ENCODE measurements at places on chromosomes 11 and 22.

DNA sequence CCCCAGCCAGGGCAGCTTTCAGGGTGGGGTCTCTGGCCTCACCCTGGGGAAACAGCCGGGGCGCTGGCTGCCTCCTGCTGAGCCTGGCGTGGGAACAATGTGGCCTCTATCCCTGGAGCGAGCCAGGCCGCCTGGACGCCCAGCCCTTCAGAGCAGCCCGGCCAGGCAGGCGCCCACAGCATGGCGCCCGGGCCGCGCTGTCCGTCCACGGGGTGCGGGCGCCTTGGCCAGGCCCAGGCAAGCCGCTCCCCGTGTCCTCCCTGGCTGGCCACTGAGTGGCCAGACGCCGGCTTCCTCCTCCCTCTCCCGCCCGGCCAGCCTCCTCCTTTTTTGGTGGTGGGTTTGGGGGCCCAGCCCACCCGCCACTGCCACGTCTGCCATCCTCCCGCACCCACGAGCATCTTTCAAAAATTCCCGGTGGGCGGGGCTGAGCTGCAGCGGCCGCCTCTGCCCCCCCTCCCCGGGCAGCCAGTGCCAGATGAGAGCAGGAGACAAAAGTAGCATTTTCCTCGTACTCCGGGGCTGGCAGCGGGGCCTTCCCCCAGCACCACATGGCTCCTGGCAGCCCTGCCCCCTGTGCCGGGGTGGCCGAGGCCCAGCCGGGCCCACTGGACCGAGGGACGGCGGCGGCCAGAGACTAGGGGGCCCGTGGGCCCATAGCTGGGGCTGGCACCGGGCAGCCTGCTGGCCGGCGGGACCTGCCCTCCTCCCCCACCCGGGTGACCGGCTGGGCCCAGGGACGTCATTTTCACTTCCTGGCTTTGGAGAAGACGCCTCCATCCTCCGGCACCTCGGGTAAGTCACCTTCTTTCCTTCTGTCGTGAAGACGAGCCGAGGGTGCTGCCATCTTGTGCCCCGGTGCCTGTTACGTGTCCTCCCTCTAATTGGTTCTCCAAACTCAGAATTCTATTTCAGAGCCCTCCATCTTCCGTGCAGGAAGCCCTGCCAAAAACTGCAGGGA is 70.2 kb upstream of the PPARA start:
- no peak for DNase-seq

DNA sequence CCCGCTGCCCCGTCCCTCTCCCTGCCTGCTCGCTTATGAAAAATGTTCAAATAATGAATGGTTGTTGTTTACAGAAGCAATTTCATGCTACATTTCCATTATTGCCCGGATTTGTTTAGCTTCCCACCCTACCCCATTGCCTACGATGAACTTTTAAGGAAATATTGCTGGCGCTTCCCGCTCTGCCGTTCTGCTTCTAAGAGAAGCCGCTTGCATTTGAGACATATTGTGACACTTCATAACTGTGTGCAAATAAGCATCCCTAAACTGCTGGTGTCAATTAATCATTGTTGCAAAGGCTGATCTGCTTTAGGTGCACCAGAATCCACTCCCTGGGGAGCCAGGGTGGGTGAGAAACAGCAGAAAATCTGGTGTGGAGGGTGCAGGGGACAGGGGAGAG is 52.3 kb upstream of the LMO1 start:
- DNase-seq, result no peak

- no peak for DNase-seq
Observed at GRCh38 chr11:77075425-77075905, 8.7 kb downstream of the CAPN5 start.

DNA sequence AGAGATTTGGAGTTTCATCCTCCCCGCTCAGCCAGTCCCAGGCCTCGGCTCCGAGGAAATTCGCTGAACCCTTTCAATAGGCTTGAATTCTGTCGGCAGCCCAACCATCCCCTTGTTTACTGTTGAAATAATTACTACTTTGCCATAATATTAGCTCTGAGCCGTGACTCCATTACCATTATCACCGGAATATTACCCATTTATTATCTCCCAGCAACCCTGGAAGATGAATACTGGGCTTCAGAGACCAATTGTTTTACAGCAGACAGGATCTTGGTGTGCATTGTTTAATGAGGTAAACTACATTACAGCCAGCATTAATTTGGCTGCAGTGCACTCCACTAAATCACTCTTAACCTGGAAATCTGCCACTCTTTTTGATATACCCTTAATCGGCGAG is 867.4 kb downstream of the NTM start:
- DNase-seq, result no peak

DNA sequence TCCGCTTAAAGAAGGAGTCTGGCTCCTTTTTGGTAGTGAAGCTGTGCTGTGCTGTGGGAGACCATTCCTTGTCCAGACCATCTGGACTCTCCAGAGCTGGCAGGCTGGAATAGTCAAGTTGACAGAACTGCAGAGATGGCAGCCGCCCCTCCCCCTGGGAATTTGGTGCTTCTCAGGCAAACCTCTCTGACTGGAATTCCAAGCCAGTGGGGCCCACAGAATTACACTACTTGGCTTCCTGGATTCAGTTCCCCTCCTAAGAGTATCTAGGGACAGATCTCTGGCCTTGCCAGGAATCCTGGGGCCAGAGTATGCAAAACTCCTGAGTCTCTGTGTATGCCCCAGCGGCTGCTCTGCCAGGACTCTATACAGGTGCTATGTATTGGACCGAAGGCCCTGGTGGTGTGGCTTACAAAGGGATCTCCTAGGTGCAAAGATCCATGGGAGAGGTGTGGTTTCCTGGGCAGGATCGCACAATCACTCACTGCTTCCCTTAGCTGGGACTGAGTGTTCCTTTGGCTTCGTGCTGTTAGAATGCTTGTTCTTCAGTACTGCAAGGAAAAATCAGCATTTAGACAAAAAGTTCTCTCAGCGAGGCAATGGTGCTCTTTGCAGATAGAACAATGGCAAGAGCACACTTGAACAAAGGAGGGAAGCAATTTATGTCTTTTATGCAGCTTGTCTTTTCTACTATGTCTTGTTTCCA is 86.8 kb downstream of the PRMT3 start:
- no peak for DNase-seq

DNA sequence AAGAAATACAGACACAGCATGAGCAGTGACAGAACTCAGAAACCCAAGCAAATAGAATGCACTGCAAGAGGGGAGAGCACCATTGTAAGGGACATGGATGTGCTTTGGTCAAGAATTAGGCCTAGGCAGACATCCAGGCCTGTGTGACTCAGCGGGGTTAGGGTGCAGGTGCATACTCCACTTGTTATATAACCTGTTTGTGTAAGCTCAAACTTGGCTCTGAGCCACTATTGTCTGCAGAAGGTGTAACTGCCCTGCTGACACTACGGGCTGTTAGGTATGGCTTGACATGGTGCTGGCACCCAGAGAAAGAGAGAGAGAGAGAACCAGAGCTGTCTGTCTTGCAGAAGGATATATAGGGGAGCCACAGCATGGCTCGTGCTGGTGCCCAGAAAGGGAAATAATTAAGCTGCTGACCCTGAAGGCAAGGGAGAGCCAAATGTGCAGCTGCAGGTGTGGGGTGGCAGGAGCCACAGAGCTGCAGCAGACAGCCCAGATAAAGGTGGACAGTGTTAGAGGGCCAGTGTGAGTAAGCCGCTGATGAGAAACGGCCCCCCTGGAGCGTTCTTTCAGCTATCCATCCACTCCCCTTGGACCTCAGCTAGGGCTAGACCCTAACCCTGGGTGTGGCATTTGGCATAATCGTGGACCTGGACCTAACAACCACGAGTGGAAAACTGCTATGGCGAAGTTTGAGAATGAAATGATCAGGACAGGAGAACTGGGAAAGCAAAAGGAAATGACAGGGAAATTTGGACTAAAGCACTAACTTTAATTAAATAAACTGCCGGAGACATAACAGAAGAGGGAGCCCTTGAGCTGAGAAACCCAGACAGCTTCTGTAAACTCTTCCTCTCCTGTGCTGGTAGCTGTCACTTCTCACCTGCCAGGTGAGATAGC is 253.0 kb upstream of the CCDC179 start:
- DNase-seq, result no peak

- DNase-seq, result no peak
Observed at GRCh38 chr11:78973876-78974275, 399.2 kb upstream of the NARS2 start.

- DNase-seq, result no peak
Observed at GRCh38 chr11:12019337-12019736, 10.9 kb upstream of the DKK3 start.

DNA sequence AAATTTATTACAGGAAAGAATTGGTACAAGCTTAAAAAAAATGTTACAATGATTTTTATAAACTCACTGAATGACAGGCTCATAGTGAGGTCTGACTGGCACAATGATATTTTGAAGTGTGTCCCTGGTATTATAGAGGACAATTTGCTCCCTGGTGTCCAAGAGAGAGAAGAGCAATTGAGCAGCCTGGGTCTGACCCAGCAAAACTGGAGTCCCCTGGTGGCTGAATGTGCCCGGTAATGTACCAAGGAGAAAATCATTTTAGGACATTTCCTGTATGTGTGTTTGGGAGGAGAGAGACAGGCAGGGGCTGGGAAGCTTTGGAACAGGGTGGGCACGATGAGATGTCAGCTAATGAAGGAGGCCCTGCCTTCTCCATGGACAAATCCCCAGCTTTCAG is 125.3 kb downstream of the APOL5 start:
- no peak for DNase-seq

DNA sequence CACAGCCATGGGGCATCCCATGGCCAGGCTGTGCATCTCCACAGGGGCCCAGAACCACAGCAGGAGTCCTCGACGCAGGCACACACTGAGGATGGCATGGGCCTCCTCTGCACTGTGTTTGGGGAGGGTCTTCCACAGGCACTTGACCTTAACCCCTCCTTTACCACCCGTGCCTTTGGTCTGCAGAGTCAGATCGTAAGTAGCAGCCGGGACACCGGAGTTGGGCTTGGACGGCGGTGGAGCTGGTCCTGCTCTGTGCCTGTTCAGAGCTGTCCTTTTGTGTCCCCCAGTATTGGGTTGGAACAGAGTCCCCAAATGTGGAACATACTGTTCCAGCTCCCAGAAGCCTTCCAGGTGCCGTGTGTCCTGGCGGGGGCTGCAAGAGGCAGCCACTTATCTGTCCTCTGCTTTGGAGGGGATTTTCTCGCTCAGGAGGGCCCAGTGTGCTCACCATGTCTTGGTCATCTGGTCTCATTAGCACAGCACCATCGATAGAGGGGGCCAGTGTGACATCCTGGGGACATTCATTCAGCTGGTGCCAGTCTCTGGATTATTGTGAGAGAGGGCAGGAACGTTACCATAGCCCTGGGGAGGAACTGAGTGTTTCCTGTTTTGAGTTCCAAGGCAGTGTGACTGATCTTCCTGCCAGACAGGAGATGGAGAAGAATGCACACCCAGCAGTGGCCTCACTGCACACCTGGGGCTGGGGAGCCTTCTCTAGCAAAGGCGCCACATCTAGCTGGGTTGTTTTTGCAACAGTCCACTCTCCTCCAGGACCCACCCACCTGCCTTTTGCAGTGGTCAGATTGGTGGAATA is 12.4 kb downstream of the CRELD2 start:
- DNase-seq, result no peak

DNA sequence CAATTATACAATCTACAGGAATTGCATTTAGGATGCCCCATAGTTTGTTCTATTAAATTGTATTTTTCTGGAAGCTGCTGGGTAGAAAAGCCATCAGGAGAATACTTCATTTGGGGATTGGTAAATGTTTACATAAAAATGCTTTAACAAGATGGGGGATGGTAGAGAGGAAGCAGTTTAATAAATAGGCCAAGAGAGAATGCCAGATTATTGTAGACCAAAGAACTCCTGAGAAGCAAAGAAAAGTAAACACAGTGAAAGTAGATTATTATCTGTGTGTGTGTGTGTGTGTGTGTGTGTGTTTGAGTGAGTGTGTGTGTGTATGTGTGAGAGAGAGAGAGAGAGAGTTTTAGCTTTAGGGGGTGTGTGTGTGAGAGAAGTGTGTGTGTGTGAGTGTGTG is 820.4 kb upstream of the CCDC90B start:
- no peak for DNase-seq

DNA sequence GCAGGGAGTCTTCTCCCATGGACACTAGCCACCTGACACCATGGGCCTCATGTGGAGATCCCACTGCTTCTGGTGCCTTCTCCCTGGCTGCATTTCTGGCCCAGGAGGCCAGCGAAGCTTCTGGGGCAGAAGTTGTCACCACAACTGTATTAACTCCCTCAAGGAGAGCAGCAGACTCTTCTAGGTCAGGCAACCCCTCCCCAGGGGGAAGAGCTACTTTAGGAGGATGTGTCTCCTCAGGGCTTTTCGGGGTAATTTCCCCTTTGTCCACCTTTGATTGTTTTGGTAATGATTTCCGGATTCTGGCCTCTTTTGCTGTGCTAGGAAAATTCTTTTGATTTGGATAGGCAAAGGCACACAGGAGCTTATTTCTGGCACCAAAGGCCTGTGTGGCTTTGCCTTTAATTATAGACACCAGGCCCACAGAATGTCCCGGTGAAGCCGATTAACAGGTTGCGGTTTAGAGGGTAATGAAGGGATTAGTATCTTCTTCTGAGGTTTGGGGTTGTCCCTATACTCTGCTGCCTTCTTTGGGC is 8.9 kb upstream of the UCP2 start:
- DNase-seq, result no peak

GRCh38 chr22:23285734-23286133 is 105.4 kb downstream of the BCR start:
- DNase-seq, result no peak

GRCh38 chr11:46237248-46238077 is 40.0 kb upstream of the CREB3L1 start:
- no peak for DNase-seq

- DNase-seq, result no peak
Observed at GRCh38 chr11:86459682-86460460, 85.2 kb downstream of the CCDC81 start.

DNA sequence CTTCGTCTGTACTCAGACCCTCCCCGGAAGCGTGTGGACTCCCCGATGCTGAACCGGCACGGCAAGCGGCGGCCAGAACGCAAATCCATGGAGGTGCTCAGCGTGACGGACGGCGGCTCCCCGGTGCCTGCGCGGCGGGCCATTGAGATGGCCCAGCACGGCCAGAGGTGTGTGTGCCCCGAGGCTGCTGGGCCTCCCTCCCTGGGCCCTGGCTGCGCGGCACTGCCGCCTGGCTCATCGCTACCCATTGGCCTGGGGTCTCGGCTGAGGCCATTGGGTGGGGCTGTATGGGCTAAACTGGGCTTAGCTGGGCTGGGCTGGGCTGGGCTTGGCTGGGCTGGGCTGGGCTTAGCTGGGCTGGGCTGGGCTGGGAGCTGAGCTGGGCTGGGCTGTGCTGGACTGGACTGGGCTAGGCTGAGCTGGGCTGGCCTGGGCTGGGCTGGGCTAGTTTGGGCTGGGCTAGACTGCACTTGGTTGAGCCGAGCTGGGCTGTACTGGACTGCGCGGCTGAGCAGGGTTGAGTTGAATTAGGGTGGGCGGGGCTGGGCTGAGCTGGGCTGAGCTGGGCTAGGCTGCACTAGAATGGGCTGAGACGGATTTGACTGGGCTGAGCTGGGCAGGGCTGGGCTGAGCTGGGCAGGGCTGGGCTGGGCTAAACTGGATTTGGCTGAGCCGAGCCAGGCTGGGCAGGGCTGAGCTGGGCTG is 40.7 kb downstream of the MOB2 start:
- no peak for DNase-seq

GRCh38 chr11:105073456-105074165 is 28.5 kb upstream of the CARD16 start:
- no peak for DNase-seq

GRCh38 chr11:134947556-134947955 is 535.5 kb upstream of the B3GAT1 start:
- no peak for DNase-seq

- DNase-seq, result no peak
Observed at GRCh38 chr11:111438168-111438567, 59.1 kb upstream of the POU2AF1 start.

GRCh38 chr22:43828998-43829782 is 17.1 kb upstream of the EFCAB6 start:
- no peak for DNase-seq
